ENCODE measurements at places on chromosomes 6 and 20.

GRCh38 chr6:114862064-114862463 is 519.2 kb upstream of the HS3ST5 start:
- DNase-seq, result no peak

DNA sequence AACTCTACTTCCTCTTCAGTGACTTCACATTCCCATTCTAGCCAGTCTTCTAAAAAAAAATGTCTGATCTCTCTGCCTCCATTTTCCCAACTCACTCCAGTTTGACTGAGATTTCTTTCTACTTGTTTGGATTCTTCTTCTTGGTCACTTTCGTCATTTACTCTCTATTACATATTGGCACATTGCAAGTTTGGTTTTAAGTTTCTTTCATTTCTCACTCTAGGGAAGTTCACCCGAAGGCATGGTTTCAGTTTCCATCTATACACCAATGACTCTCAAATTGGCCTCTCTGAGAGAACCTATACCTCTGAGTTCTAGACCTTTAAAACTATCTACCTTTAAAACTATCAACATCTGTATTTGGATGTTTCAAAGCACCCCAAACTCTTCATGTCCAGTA is 51.3 kb downstream of the CD109 start:
- DNase-seq, result no peak

DNA sequence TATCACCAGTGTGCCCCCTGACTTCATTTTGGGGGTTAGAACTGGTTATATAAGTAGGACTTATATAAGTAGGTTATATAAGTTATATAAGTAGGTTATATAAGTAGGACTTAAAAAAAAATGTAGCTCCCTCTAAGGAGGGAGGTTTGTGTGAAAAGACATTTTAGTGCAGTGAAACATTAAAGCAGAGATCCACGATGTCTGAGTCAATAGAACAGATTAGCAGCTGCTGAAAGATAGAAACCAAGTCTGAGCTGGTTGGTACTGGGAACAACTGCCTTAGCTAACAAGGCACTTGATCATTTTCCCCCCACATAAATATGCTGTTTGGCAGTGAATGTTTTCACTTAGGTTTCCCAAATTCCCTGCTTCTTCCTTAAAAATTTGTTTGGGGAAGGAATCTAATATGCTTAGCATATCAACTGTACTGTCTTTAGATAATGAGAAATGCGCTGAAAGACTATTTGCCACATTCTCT is 2.1 kb upstream of the RPS12 start:
- no peak for DNase-seq

- DNase-seq, result no peak
These were observed 402.7 kb upstream of the AGPAT4 start for GRCh38 chr6:161676586-161676985.

GRCh38 chr20:33740189-33740588 is 8.4 kb downstream of the ZNF341 start:
- no peak for DNase-seq

GRCh38 chr6:146335336-146335735 is 208.3 kb upstream of the RAB32 start:
- no peak for DNase-seq

DNA sequence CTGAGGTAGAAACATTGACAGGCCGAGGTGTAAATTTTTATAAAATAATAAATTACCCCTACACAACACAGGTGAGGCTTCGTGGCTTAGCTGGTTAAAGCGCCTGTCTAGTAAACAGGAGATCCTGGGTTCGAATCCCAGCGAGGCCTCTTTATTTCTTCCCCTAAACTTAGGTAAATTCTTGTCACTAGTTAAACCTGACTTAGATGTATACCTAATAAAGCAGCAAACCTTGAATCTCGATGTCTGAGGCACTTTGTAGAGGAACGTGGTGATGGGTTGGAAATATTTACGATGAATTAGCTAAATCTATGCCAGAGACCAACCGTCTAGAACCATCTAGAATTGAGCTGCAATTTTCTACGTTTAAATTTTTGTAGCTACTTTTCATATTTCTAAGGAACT is 185.6 kb downstream of the OR2B2 start:
- DNase-seq, result no peak

GRCh38 chr20:54223751-54224150 is 15.9 kb downstream of the PFDN4 start:
- DNase-seq, result no peak

- no peak for DNase-seq
These were observed 24.8 kb upstream of the MYT1 start for GRCh38 chr20:64139199-64140060.

- DNase-seq, result no peak
These were observed 108.8 kb downstream of the HUS1B start for GRCh38 chr6:548091-548490.

- DNase-seq, result peak; percentile 33
These were observed 50.8 kb downstream of the FAM50B start for GRCh38 chr6:3899970-3900439.

DNA sequence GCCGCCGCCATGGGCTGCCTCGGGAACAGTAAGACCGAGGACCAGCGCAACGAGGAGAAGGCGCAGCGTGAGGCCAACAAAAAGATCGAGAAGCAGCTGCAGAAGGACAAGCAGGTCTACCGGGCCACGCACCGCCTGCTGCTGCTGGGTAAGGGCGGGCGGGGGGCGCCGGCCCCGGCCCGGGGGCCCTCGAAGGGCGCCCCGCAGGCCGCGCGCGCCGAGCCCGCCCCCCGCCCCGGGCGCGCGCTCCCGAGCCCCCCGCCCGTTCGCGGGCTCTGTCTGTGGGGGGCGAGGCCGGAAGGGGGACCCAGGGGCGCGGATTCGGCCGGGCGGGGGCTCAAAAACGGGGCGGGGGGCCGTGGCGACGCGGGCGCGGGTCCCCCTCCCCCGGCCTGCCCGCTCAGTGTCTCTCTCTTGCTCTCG is 39.2 kb downstream of the GNAS start:
- peak; percentile 71 for DNase-seq
